HAP-1 (cell line): ENCODE measurements at places on chromosomes 3 and 15.

- DNase-seq = no peak
Measured at GRCh38 chr3:7573330-7573729, 712.4 kb downstream of the GRM7 start.

DNA sequence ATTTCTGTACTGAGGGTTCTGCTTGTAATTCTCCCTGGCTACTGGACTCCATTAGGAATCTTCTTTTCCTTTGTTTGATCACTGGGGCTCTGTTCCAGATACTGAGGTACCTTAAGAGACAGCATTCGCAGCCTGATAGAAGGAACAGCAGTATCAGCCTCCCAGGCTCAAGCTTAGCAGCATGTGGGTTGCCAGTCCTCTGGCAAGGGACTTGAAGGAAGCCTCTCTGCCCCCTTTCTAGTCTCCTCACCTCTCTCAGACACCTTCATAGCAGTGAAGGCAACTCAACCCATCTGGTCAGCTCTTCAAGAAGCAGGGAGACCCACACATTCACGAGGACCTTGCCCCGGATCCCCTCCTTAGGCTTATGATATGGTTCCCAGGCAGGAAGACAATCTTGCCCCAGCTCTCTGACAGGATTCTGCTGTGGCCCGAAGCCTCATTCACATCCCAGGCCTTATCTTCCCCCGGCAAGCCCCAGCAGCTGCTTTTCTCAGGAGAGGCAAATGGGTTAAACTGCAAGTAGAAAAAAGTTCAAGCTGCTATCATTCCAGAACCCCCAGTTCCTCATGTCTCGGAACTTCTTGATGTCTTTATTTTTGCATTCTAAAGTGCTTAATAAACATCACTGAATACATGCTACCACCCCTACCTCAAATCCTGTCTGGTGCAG lies 153.1 kb downstream of the LIPC start:
- DNase-seq = no peak

- DNase-seq = no peak
Measured at GRCh38 chr3:13015286-13016082, 57.7 kb downstream of the IQSEC1 start.

DNA sequence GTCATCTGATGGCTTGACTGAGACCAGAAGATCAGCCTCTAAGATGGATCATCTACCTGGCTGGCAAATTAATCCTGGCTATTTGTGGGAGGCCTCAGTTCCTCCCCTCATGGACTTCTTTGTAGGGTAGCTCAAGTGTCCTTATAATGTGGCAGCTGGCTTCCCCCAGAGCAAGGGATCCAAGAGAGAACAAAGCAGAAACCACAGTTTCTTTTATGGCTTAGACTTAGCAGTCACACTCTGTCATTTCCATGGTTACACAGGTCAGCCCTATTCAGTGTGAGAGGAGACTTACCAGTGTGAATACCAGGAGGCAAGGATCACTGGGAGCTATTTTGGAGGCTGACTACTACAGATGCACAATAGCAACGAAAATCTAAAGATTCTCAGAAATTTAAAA lies 15.3 kb upstream of the ARL14 start:
- peak; percentile 77 for DNase-seq

DNA sequence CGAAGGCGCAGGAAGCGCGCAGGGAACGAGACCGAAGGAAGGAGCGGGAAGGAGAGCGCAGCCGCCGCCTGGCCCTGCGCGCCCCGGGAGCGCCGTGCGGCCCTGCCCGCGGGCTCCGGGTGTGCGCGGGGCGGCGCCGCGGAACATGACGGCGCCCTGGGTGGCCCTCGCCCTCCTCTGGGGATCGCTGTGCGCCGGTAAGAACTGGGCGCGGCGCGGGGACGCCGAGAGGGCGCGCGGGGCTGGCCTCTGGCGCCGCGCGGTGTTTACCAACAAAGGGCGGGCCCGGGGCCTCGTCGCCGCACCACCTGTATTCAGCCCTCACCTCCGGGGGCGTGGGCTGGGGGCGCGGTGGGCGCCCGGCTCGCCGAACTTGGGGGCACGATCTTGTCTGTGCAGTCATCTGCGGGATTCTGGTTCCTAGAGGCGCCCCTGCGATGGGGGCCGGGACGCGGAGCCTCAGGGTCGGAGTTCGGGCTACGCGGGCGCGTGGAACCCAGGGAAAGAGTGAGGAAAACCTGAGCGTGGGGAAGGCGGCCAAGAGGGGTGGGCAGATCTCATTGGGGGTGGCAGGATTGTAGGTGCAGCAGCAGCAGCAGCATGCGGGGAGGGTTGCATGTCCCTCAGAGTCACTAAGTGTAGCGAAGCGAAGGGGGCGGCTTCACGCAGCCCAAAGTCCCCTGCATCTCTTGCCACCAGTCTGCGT lies 641 bp downstream of the ACVR2B start:
- DNase-seq = peak; percentile 47

DNA sequence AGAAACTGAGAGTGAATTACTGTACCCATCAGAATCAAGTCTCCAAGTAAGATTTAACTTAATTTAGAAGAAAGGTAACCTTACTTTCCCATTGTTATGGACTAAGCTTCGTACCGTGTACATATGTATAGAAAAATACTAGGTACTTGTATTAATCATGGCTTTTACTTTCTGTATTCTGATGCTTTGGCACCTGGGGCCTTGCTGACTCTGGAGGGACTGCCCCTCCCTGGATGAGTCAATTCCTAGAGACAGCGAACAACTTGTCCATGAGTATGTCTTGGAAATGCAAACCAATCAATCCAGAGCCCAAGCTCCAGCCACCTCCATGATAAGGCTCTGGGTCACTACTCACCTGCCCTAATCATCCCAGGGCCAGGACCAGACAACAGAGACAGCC lies 50.0 kb upstream of the DGKG start:
- DNase-seq = no peak

DNA sequence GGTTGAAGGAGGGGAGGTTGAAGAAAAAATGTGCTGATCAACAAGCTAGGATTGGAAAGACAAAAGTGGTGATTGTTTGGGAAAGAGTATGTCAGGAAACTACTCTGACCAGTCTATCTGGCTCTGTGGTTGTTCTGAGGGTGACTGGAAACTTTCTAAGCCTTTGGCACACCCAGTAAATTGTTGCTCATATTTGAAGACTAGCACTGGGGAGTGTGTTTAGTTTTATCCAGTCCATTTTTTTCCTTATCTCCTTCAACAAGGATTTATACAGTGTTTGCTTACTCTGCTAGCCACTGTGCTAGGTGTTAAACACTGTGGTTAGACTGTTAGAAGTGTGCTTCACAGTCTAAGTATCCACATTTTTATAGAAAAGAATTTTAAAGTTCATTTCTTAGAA lies 28.8 kb downstream of the PPM1L start:
- DNase-seq = no peak

GRCh38 chr3:42758126-42758525 lies 14.9 kb downstream of the CCDC13 start:
- DNase-seq = no peak
